ENCODE measurements at places on chromosomes 6 and 20.

DNA sequence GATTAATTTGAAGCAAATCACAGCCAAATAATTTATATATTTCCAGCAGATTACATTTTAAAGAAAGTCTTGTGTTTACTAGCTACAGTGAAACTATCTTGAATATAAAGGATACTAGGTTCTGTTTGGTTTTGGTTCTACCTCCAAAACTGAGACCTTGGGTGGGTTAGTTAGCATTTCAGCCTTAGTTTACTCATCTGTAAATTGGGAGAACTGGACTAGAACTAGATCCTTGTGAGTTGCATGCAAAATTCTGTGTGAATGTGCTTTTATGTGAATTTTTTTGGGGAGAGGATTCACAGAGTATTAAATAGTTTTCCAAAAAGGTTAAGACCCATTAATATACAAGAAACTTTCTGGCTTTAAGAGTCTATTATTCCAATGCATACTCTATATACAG, 4.1 kb downstream of the GMNN start:
- DNase-seq: no peak

DNA sequence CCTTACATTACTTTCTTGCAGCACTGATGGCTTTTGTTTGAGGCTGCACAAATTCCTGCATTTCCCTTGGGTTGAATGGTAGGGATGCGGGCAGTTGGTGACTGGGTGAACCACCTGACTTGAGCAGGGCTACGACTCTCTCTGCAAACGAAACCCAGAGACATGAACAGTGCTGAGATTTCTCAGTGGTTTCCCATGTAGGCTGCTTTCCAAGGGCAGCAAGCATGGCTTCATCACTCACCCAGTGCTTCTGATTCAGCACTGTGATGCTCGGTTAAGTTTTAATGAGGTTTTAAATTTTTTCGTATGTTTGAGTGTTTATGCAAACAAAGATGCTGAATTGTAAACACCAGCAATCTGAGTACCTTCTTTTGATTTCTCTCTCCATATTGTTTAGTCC, 127.2 kb downstream of the MTHFD1L start:
- DNase-seq: no peak

- no peak for DNase-seq
Measured at GRCh38 chr6:96202571-96202970, 186.8 kb downstream of the FUT9 start.

GRCh38 chr20:6765469-6766058, 1.9 kb upstream of the BMP2 start:
- DNase-seq: no peak

DNA sequence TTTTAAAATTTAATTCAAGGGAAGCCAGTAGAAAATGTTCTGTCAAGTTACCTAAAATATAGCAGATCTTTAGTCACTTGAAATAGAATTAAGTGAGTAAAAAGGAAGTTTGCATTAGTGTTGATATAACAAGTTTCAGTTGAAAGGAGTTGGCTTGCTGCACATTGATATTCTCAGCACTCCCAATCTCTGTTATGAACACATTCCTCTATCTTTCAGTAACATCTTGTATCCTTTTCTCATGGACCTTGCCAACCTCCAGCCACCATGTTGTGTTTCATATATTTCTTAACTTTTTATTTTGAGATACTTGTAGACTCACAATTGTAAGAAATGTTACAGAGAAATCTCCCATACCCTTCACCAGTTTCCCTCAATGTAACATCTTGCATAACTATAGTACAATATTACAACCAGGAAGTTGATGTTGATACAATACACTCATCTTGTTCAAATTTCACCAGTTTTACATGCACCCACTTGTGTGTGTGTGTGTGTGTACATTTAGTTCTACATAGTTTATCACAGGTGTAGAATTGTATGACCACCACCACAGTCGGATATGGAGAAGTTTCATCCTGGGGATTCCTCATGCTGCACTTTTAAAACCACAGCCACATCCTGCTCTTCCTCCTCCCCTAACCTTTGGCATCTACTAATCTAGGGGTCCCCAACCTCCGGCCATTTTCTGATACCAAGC, 20.2 kb upstream of the PAQR8 start:
- DNase-seq: no peak

- no peak for DNase-seq
Measured at GRCh38 chr6:22095836-22096235, 201.0 kb downstream of the PRL start.

DNA sequence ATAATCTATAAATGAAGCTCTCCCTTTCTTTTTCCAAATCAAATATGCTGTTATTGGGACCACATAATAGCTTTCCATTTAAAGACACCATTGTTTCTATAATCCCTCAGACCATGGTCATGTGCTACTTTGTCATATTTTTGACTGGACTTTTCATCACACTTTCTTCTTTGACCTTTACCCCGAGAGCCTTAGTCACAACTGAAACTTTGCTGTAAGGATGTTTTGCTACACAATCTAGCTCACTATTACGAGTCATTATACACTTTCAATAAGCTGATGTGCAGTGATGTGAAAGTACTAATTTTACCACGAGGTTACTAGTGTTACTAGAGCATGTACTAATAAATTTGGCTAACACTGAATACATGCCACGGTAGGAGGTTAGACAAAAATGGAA, 367.2 kb upstream of the RUNX2 start:
- DNase-seq: no peak

GRCh38 chr6:125066964-125067363, 86.6 kb upstream of the TPD52L1 start:
- DNase-seq: no peak

- no peak for DNase-seq
Measured at GRCh38 chr6:37539171-37540028, 39.7 kb upstream of the CCDC167 start.

DNA sequence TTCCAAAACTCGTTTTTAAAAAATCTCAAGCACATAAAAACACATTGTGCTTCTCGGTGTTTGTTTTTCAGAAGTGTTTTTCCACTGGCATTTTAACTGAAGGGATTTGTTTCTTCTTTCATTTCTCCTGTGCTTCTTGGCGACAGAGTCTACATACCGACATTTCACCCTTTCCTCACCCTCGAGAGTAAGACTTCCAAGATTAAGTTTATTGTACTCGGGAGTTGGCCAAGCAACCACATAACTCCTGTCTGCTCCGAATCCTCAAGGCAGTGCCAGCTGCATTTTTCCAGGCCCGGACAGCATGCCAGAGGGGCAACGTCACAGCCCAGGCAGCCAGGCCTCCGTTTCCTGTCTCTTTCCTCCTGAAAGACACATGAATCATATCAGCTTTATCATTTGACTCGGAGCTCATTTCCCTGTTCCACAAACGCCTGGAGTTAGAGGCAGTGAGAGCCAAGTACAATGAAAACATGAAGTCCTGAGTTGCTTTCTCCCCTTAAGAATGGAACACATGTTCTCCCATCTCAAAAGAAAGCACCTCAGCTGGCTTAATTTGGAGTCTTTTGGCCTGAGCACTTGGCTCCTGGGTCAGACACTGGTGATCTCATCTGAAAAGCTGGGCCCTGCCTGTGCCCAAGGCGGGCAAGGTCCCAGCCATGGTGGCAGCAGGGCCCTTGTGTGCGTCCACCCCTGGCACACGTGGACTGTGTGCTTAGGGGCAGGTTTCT, 23.2 kb upstream of the FAM50B start:
- DNase-seq: no peak

DNA sequence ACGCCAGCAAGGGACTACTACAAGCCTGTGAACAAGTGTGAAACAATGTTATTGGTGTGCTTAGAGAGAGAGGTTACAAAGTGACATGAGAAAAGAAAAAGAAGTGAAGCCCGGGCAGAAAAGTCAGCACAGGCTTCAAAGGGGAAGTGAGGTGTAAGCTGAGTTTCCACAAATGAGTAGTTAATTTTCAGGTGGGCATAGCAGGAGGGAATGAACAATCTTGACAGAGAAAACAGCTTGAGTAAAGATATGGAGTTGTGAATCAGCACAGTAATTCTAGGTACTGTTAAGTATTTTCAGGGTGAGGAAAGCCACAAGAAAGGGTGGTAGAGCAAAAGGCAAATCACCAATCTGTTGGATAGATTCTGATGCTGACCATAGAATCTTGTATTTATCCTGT, 4.3 kb downstream of the KCNQ5 start:
- no peak for DNase-seq

DNA sequence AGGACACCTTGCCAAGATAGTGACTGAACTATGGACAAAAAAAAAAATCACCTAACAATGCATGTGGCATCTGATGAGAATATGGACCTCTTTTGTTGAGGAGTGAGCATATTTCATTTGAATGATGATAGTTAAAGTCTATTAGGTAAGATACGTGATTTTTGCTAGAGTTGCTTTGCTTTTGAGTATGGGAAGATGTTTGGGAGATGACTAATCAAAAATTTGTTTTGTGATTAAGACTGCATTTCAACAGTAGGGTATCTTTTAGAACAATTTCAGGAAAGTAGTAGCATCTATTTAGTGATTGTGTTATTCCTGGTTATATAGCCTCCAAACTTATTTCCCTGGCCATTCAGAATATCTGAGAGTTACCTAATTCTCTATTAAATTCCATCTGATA, 878.6 kb upstream of the CITED2 start:
- no peak for DNase-seq

DNA sequence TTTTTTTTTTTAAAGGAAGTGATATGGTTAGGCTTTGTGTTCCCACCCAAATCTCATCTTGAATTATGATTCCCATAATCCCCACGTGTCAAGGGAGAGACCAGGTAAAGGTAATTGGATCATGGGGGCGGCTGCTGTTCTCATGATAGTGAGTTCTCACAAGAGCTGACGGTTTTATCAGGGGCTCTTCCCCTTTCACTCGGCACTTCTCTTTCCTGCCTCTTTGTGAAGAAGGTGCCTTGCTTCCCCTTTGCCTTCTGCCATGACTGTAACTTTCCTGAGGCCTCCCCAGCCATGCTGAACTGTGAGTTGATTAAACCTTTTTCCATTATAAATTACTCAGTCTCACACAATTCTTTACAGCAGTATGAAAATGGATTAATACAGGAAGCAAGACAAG, 64.3 kb downstream of the ZFP64 start:
- no peak for DNase-seq

GRCh38 chr20:34952671-34953070, 2.9 kb downstream of the GSS start:
- DNase-seq: no peak

- no peak for DNase-seq
Measured at GRCh38 chr20:37649017-37649416, 44.8 kb upstream of the CTNNBL1 start.

GRCh38 chr20:33666293-33667244, at the start of gene ACTL10:
Gene ACTL10, plus strand, starts transcription at chr20:33666943. Its CDS starts 555 bp downstream, at chr20:33667498.
- DNase-seq: peak; percentile 95

GRCh38 chr6:26439151-26440125, 866 bp upstream of the BTN3A3 start:
- no peak for DNase-seq

- no peak for DNase-seq
Measured at GRCh38 chr6:161747506-161747905, 473.6 kb upstream of the AGPAT4 start.

GRCh38 chr6:47700596-47700995, 2.2 kb downstream of the ADGRF4 start:
- no peak for DNase-seq

GRCh38 chr6:48048451-48049146, 62.4 kb downstream of the PTCHD4 start:
- no peak for DNase-seq

DNA sequence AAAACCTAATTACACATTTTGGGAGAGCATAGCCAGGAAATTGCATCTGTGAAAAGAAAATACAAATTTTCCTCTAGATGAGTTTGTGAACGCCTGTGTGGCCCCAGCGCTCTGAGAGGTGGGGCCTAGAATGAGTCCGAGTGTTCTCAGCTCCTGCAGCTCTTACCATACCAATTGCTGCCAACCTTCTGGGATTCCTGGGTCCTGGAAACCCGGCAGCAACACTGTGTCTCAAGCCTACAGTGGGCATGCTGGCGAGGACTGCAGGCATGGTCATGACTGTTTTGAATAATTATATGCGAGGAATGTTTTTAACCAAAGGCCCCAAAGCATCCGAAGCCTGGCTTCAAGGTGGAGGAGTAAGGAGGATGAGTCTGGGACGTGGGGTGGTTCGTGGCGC, 90.4 kb downstream of the SERAC1 start:
- no peak for DNase-seq

DNA sequence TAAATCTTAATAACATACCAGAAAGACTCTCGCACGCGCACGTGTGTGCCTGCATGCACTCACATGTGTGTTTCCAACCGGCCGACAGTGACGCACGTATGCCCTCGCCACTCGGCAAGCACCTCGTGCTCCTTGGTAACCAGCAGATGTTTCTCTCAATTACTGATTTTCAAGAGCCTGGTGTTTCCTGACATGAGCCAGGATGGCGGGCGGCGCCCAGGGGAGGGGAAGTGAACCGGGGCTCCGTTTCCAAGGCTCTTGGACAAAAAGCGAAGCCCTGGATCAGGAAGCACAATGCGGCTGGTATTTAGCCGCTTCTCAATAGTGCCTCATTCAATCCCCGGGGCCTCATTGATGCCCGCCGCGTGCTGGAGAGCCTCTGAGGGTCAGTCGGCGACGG, 37.7 kb downstream of the PMEPA1 start:
- DNase-seq: no peak

DNA sequence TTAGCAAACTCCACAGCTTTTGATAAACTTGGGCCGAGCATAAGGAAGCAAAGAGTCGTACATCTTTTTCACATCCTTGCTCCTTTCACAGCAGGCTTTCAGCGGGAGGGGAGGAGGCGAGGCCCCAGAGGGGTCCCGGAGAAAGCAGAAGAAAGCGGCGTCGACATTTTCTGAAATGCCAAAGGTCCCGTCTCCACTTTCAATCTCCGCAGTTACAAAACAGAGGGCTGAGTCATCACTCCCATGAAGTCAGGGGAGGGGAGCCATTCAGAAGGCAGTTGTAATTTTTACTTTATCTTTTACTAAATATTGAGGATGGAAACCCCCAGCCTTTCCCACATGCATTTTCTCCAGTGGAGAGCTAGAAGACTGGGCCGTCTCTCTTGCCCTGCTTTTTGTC, 174.2 kb upstream of the THBS2 start:
- DNase-seq: no peak

- no peak for DNase-seq
Measured at GRCh38 chr6:87066449-87067333, 28.2 kb downstream of the CGA start.

- no peak for DNase-seq
Measured at GRCh38 chr6:125013938-125014660, 51.9 kb downstream of the RNF217 start.

DNA sequence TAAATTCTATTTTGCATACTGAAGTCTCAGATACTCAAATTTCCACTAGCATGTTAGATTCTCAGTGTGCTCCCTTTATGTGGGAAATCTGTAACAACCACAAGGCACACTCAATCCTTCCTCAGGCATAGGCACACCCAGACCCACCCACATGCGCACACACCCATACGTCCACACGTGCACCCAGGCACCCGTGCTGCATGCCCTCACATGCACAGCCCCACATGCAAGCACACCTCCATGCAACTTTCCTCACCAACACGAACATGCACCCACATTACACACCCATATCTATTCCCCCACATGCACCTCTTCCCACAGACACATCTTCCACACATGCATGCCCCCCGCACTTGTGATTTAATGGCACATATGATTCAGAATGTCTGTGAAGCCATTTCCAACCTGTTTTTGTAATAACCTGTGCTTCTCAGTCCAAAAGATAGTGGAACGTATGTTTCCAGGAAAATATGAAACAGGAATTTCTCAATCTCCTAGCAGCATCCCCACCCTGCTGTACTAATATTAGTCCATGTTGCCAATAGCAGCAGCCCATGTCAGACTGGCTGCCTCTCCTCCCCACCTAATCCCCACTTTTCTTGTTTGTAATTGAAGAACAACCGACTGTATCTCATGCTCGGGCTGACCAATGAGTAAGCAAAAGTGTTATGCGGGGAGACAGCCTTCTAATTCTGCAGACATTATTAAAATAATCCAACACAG, 11.3 kb upstream of the CYP24A1 start:
- DNase-seq: no peak
